ENCODE measurements at places on chromosomes 16 and 17.

DNA sequence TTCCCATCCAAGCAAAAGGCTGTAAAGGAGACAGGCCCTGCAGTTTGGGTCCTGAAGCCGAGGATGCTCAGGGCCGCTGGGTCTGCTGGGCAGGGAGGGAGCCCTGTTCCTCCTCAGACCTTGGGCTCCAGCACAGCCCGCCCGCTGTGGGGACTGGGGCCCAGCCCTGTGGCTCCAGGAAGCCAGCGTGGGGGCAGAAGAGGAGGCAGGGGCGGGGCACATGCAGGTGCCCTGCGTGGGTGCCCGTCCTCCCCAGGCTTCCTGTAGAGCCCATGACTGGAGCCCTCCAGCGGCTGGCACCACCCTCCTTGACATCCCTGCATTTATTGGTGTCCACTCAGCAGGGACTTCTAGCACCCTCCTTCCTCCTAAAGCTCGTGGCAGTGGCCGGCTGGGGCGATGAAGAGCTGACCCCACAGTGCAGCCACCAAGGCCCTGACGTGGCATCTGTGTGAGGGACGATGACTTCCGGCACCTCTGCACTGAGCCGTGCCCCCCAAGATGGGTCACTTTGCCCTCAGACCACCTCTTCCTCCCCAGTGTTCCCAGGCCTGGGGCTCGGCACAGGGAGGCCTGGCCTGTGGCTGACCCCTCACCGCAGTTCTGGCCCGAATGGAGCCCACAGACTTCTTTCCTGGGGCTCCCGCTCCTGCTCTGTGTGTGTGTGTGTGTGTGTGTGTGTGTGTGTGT is 9.9 kb downstream of the PRSS27 start:
- no peak for DNase-seq

DNA sequence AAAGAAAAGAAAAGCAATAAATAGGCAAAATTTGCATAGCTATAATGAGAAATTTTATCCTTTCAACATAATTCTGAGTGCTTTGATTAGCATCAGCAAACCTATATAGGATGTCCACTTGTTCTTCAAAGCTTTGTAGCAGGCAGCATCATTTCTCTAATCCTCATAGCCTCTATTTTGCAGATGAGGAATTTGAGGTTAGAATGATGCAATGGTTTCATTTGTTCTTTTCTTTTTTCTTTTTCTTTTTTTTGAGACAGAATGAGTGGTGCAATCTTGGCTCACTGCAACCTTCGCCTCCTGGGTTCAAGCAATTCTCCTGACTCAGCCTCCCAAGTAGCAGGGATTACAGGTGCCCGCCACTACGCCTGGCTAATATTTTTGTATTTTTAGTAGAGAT is 594.4 kb downstream of the TOX3 start:
- no peak for DNase-seq

DNA sequence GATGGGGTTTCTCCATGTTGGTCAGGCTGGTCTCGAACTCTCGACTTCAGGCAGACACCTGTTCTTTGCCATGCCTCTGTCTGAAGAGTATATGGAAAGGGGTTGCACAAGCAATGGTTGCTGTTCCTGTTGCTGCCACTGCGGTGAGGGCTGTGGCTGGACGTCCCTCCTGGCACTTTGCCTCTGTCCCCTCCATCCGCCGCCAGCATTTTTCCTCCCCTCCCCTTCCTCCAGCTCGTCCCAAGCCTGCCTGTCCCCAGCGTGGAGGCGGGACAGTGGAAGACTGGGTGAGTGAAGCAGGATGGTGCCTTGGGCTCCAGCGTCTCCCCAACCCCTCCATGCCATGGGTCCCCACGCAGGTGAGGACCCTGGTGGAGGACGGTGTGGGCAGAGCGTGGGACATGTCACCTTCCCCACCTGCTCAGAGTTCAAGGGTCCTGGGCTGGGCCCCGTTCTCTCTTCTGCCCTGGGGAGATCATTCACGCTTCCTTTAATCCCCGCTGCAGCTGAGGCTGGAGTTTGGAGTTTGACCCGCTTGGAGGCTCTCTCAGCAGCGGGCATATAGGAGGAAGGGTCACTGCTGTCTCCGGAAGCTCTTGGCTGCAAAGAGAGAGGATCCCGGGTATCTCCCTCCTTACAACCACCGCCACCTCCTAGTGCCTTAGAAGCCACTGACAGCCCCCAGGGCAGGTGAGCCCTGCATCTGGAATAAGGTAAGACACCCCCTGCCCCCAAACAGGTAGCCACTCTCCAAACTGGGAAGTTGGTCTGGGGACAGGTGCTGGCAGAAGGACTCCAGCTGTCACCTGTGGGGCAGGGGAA is at the start of gene SLC5A11:
Gene SLC5A11 (plus strand): TSS at position 238 of the 822 bp plus-strand sequence. CDS start 12,681 bp downstream, outside the sequence.
- DNase-seq = no peak

- peak; percentile 71 for DNase-seq
These were observed 16.0 kb downstream of the SOX8 start for GRCh38 chr16:997440-998051.

DNA sequence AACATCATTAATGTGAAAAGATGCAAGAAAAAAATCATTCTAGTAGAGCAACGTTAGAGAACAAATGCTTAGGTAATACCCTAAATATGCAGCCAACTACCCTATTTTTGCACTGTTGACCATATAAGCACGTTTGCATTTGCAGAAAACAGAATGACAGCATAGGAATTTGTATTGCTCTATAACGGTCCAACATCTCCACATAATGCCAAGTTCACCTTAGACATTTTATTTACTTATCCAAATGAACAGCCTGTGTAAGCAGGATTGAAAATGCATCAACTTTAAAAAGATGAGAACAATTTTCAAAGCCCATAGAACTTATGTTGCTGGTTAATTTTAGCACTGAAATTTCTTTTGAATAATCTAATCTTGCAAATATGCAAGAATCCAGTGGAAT is 19.1 kb upstream of the RSL1D1 start:
- no peak for DNase-seq

- no peak for DNase-seq
These were observed 22.3 kb downstream of the ERN1 start for GRCh38 chr17:64107500-64108236.

GRCh38 chr16:79717333-79718137 is 117.0 kb upstream of the MAF start:
- DNase-seq = no peak

DNA sequence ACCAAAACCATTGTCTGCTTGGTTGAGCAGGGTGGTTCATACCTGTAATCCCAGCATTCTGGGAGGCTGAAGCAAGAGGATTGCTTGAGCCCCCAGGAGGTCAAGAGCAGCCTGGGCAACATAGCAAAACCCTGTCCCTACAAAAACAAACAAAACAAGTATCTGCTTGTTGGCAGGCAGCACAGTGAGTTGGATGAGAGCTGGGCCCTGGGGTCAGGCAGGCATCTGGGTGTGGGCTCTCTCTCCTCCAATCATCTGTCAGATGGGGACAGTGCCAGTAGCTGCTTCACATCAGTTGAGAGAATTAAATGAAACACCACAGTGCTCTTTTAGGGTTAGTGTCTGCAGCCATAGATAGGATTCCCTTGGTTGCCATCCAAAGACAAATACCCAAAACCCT is 5.8 kb downstream of the ARMC7 start:
- no peak for DNase-seq

- no peak for DNase-seq
These were observed 19.5 kb downstream of the ATP2A1 start for GRCh38 chr16:28897826-28898225.

- no peak for DNase-seq
These were observed 21.3 kb upstream of the MFSD6L start for GRCh38 chr17:8820311-8821010.

- DNase-seq = peak; percentile 67
These were observed 9.6 kb upstream of the MTSS2 start for GRCh38 chr16:70695331-70696070.

DNA sequence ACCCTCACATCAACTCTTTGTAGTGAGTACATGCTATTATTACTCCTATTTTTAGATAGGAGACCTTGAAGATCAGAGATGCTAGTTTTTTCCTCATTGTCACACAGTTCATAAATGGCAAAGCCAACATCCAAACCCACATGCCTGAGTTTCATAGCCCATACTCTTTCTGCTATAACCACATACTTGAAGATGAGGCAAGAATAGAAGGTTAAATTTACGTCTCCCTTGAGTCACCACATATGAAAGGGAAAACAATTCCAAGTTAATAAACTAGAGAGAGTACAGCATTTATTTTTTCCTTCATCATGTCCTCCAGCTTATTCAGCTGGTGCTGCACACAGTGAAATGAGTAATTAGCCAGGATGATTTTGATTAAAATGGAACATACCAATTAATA is 23.7 kb downstream of the NUDT7 start:
- DNase-seq = no peak

GRCh38 chr16:85908444-85908843 is 9.5 kb downstream of the IRF8 start:
- DNase-seq = peak; percentile 16

DNA sequence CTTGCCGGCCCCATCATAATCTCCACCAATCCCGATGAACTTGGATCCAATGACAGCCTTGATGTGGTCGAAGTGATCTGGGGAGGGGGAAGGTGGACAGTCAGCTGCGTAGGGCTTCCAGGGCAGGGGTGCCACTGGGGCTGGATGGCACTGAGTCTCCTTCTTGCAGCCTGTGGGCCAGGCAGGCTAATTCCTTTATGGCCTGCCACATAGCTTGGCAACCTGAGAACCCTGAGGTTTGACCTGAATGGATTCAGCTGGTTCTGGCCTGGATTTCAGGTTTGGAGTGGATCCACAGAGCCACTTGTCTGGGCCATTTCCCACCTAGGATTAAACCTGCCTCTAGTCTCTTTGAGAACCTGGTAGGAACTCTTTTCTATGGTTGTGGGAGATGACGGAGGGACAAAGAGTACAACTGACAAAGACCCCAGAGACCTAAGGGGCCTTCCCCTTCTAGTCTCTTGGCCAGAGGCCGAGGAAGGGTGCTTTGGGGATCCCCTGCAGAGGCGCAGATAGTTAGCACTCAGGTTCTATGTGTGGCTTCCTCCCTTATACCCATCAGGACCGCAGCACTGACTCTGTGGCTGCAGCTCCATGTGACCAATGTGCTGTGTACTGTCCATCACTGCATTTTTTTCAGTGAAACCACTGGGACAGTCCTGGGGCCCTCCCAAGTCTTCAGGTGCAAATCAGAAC is 9.2 kb upstream of the DPEP3 start:
- DNase-seq = no peak

DNA sequence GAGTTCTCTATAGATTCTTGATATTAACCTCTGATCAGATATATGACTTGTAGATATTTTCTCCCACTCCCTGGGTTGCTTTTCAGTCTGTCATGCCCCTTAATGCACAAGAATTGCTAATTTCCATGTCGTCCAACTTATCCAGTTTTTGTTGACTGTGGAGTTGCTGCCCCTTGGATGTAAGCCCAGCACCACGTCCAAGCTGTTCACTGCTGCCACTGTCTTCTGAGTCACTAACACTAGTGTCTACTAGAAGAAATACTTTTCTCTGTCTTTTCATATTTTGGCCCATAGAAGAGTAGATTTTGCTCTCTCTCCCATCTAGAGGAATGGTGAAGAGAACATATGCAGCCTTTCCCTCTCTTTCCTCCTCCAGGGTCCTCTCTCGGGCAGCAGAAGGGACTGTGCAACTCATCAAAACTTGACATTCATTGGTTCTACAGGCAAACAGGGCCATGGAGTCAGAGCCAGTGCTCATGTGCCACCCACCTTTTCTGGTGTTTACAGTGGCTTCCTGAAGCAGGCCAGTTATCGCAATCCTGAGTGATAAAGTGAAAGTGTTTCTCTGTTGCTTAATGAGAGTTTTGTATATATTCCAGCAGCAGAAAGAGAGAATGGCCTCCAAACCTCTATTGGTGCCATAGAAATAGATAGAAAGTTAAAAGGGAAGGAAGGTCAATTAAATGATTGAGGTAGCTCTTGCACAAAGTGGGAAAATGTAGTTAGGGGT is 22.6 kb upstream of the PMP22 start:
- no peak for DNase-seq

DNA sequence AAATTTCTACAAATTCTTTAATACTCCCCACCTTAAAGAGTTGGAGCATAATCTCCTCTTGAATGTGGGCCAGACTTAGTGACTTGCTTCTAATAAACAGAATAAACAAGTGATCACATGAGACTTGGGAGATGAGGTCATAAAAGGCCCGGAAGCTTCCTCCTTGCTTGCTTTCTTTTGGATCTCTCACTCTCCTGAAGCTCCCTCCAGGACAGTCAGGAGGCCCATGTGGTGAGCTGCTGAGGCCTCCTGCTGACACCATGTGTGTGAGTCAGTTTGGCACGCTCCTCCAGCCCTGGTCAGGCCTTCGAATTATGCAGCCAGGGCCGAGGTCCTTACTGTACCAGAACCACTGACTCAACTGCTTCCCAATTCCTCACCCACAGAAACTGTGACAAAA is 53.2 kb downstream of the NDEL1 start:
- DNase-seq = no peak

GRCh38 chr16:81415751-81416150 is 28.9 kb upstream of the CMIP start:
- DNase-seq = no peak

DNA sequence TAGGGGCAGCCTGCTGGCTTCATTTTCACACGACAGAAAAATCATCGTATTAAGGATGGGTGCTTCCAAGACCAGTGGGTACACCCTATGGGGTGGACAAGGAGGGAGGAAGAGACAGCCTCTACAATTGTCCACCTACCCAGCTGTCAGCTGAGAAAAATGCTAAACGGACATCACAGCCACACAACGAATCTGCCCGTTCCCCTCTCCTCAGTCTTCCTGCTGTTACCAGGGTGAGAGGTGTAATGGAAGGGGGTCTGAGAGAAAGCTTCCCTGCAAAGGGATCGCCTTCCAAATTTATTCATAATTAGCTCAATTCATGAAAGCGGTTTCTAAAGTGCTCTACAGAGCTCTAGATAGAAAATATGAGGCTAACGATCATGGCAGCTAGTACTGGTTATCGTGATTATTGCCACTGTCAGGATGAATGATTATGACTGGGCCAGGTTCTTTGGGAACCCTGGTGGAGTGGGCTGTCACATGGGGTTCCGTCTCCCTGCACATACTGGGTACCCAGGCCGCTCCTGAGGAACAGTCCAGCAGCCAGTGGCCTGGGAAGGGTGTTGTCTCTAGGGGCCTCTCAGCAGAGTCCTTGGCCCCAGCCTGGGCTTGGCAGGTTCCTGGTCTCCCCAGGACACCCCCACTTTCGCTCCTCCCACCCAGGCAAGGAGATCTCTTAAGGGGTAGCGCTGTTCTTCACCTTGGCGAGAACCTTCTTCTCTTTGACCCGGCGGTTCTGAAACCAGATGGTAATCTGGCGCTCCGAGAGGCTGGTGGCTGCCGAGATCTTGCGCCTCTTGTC is 2.2 kb downstream of the HOXB13 start:
- no peak for DNase-seq

DNA sequence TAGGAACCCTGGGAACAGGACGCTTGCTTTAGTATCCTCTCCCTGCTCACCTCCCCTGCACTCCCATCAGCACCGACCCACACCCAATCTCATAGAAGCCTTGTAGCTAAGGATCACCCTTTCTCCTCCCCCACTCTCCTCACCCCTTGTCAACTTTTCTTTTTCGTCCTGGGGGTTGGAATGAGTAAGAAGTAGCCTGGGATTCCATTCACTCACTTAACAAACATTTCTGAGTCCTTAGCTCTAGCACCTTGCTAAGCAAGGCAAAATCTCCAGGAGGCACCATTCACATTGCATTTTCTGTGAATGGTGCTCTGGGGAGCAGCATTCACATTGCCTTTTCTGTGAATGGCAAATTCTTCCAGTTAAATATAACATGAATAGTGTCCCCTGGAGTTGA is 1.1 kb upstream of the PGAP3 start:
- DNase-seq = no peak

- DNase-seq = peak; percentile 71
These were observed 44.5 kb downstream of the LAT start for GRCh38 chr16:29029168-29029994.
